ENCODE measurements at places on chromosomes 6 and 20.

DNA sequence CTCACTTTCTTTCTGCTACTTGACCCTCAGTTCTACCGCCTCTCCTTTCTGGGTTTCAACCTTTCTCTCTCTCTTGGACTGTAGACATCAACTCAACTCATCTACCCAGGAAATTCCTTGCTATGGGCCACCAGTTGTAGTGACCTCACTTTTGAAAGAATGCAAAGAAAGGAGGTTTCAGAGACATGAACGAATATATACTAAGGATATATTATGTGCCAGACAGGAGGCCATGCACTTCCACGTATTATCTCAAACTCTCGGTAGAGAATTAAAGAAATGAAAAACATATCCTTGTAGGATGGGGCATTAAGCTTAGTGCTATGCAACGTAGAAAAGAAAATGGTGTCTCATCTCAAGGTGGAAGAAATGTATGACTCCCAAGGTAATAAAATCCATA, 67.3 kb upstream of the NT5E start:
- DNase-seq = no peak

- DNase-seq = peak; percentile 14
Measured at GRCh38 chr6:87832025-87832825, 130.2 kb upstream of the AKIRIN2 start.

GRCh38 chr6:83385473-83385872, 45.4 kb downstream of the ME1 start:
- peak; percentile 11 for DNase-seq

DNA sequence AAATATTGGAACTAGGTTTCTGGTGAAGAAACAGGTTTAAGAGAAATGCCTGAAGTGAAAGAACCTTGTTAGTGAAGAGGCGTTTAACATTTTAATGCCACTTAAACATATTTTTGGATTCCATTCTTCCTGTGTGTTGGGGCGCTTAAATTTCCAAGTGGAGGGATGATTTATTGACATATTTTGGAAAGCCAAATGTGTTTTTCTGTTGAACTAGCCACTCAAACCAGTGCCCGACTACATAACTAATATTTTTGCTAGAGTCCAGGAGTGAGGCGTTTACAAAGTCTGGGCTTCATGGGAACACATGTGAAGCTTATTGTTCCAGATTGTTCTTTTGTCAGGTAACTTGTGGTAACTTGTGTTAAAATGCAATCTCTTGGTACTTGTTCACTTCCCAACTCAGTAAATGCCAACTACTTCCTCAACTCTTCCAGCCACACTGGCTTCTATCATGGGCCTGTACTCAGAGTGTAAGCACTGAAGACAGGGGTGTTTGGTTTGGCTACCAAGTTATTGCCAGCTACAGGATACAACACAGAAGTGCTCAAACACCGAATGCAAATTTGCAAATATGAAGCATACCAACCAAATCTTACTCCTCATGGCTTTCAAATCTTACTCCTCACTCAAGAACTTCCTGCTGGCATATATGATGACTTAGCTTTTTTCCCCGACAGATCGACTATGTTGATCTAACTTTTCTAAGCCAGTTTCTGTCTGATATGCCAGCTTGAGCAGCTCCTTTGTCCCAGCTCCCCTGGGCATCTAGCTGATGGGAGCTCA, 2.0 kb upstream of the ZNFX1 start:
- no peak for DNase-seq

DNA sequence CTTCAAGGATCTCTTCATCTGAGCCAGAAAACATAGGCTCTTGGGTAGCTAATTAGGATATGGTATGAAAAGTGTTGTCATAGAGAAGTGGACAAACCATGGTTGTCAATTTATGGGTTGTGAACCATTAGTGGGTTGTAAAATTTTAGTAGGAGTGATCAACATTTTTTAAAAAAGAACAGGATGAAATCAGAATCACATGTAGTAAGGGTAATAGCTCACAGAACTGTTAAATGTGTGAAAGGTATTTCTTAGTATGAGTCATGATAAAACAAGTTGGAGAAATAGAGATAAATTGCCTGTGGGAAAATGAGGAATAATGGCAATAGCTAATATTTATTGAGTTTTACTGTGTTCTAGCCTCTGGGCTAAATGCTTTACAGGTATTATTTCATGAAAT, 113.4 kb downstream of the MAP3K4 start:
- peak; percentile 44 for DNase-seq

GRCh38 chr20:38305541-38305940, 1.6 kb downstream of the BPI start:
- DNase-seq = no peak

DNA sequence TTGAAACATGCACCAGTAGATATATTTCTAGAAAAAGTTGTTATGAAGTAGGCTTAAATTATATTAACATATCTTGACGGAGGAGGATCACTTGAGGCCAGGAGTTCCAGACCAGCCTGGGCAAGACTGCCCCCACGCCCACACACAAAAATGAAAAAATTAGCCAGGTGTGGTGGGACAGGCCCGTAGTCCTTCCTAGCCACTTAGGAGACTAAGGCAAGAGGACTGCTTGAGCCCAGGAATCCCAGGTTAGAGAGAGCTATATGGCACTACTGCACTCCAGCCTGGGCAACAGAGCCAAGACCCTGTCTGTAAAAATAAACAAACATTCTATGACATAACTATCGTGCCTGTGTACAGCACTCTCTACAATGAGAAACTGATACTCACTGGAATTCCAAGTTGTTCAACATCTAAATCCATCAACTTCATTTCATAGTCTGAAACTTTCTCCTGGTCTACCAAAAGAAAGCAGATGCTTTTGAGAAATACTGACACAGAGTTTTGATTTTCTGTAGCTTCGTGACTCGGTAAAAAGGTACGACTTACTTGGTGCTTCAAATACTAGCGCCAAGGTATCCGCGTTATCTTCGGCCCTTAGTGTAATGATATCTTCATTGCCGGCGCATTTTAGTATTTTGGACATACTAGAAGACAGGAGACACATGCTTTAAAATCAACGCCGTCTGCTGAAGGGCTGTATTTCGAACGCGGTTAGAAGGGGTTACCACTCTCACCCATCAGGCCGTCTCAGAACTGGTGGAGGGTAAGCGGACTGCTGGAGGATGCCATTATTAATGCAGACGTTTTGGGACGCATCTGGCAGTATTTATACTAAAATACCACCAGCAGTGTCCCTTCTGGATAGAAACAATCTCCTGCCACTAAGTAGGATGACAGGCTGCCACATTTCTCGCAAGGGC, 1.3 kb downstream of the PCNA start:
- no peak for DNase-seq

DNA sequence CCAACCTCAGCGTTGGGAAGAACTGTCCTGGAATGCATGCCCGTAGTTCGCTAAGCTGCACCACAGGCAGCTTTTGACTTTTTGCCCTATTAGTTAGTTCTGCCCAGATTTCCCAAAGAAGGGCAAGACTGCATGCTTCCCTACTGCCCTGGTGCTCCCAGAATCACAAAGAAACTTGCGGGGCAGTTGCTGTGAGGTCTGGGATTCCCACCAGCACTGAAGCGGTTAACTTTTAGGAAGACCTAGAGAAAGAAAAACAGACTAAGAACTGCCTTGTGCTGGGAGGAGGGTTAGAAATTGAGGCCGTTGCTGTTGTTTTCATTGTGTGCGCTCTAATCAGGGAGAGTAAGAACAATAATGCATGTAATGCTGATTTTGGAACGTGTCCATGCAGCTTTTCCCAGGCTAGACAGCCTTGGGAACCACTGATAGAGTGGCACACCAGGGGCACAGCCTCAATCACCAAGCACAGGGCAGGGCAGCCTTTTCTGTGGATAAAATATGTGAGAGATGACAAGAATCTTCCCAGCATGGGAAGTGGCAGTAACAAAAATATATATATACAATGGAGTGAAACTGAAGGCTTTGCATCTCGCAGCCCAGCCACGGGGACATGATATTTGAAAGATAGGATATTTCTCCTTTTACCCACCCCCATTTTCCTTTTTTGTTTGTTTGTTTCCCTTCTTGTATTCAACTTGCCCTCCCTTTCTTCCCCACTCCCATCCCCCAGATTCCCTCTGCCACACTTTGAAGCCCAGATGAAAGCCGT, 137.7 kb upstream of the HEY2 start:
- peak; percentile 6 for DNase-seq

- DNase-seq = no peak
Measured at GRCh38 chr6:135854799-135855198, 3.3 kb downstream of the PDE7B start.
